Activated T-helper 1 cell treated with anti-CD3 and anti-CD28 coated beads, Interleukin-12 subunit alpha, Interleukin-12 subunit beta, Interleukin-2, Interleukin-4 antibody, amounts not matched to agents 30 ng/mL and 10 ng/mL and 1 ng/mL, durations not matched to agents 14 hours and 24 hours and 36 hours (primary cell): ENCODE measurements at places on chromosomes 5 and 9. TPM values are rescaled to one million over a fixed set of nuclear protein-coding genes. Genes with fewer than 3 reads are reported as not detected.

DNA sequence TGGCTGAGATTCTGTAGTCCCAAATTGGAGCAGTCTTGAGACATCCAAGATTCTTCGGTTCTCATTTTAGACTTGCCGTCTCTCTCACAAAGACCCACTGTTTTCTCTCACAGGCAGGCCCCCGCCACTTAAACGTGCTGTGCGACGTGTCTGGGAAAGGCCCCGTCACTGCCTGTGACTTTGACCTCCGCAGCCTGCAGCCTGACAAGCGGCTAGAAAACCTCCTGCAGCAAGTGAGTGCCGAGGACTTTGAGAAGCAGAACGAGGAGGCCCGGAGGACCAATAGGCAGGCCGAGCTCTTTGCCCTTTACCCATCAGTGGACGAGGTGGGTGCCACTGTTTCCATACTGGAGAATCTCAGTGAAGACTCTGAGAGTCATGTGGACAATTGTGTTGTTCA is 97.2 kb downstream of the DOCK8 start:
- DNase-seq, result no peak

DNA sequence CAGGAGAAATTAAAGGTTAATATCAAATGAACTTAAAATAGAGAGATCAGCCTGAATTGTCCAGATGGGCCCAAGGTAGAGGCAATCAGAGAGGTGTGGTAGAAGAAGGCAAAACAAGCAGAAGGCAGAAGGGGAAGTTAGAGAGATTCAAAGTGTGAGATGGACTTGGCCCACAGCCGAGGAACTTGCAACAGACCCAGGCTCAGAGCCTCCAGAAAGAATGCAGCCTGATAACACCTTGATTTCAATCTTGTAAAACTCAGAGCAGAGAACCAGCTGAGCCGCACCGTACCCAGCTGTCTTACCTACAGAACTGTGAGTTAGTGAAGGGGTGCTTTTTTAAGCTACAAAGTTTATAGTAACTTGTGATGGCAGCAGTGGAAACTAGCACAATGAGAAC is 190.9 kb downstream of the RFK start:
- no peak for DNase-seq

DNA sequence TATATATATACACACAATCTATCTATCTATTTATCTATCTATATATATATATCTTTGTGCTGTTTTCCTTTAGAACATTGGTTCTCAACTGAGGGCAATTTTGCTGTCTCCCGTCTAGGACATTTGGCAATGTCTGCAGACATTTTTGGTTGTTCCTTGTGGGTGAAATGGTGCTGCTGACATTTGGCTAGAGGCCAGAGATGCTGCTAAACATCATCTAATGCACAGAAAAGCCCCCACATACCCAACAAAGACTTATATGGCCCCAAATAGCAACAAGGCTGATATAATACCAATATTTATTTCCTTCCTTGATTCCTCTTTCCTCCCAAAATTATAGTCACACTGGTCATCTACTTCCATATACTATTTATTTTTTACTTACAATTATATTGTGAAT is 197.5 kb downstream of the TRPM3 start:
- no peak for DNase-seq

GRCh38 chr5:73100109-73100508 is 20.3 kb upstream of the TMEM171 start:
- DNase-seq, result no peak

The CRHBP gene
- not detected in 2 replicates for total RNA-seq

The PTRH1 gene
- total RNA-seq, result 22.9 and 23.5 TPM in 2 replicates

DNA sequence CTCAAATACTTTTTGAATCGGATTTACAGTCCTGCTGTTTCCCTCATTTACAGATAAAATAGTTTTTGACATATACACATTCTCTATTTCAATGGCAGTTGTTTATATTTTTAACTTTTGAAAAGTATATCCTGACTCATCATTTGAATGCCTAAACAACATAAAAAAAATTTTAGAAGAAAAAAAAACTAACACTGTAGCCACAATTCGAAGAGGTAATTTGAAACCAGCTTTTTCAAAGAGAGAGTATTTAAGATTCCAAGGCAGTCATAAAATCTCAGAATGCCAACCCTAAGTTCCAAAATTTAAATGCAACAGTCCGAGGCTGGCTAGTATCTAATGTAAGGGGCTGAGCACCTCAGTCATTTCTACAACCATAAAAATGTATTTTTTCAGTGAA is 626.8 kb downstream of the DNAH5 start:
- DNase-seq, result no peak

- no peak for DNase-seq
Measured at GRCh38 chr5:121640298-121640697, 211.4 kb upstream of the FTMT start.

- no peak for DNase-seq
Measured at GRCh38 chr5:73267766-73268435, 94.9 kb downstream of the TMEM174 start.

GRCh38 chr9:24881361-24881760 is 335.7 kb upstream of the IZUMO3 start:
- DNase-seq, result no peak

The CCDC171 gene
- total RNA-seq, result 1.4 and 2.0 TPM in 2 replicates

The RBM22 gene
- 77.5 and 81.9 TPM in 2 replicates for total RNA-seq

The CCL28 gene
- total RNA-seq, result 7.5 and 7.8 TPM in 2 replicates
